ENCODE measurements at places on chromosomes 4 and X. TPM values are rescaled to one million over a fixed set of nuclear protein-coding genes. Genes with fewer than 3 reads are reported as not detected.

DNA sequence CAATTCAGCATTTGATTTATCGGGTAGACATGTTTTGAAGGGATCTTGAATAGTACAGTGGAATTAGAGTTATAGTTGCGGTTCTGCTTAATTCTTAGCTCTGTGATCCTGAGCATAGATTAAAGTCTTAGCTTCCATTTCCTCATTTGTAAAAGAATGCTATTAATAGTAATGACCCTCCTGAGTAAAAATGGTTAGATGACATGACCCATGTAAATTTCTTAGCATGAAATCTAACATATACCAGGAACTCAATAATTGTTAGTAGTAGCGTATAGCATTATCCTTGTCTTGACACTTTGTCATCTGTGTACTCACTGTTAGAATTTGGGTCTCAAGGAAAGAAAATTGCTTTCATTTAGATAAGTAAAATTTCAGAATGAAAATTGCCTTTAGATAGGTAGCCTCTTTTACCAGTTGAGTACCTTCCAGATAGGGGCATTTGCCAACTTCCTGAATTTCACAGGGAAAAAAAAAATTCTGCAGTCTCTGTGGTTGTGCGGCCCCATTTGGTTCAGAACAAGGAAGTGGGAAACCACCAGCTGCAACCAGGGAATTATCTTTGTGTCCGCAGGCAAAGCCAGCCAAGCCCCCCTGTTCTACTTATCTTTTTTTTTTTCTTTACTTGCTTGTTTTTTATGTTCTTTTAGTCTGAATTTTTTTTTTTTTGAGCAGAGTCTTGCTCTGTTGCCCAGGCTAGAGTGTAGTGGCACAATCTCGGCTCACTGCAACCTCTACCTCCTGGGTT, 86.9 kb downstream of the TMEM164 start:
- H3K4me3 ChIP-seq = no peak overlapping the region
- no peak for DNase-seq
- no peaks in the 10 kb centered on the region for H3K27me3 ChIP-seq
- no peaks in the 10 kb centered on the region for H3K36me3 ChIP-seq

DNA sequence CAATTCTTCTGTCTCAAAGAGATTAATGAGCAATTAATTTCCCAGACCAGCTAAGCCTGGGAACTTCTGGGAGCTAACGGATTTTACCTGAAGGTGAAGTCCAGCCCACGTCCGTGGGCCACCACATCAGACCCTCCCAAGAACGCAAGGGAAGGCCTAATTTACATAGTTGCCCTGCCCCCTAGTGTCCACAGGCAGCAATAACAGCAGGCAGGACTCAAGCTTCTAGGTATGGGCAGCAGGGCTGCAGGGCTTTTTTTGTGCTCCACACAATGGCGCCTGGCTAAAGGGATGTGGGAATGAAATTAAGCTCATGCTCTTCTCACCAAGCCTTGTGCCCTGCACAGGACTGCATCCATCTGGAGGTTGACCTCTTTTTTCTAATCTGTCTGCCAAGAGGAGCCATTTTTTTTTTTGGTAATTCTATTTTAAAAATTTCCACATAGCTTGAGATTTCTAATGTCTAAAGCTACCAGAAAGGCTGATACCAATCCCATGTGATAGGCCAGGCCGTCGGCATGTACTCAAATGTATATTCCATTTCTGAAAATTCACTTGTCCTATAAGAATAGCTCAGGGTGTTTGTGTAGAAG, 111.9 kb upstream of the TMEM164 start:
- peaks cover 1% of the 10 kb centered on the region for H3K27me3 ChIP-seq
- no peak overlapping the region for H3K4me3 ChIP-seq
- no peaks in the 10 kb centered on the region for H3K36me3 ChIP-seq
- peak; percentile 62 for DNase-seq
- no peaks in the 10 kb centered on the region for H3K4me1 ChIP-seq
- no peak overlapping the region for H3K27ac ChIP-seq

- H3K4me1 ChIP-seq = no peaks in the 10 kb centered on the region
- H3K4me3 ChIP-seq = no peak overlapping the region
- no peak for DNase-seq
- H3K27me3 ChIP-seq = no peaks in the 10 kb centered on the region
Observed at GRCh38 chr4:140743194-140743931, 12.8 kb downstream of the TBC1D9 start.

GRCh38 chr4:23234018-23234417, 541.3 kb downstream of the GBA3 start:
- no peak overlapping the region for H3K4me3 ChIP-seq
- H3K27me3 ChIP-seq = no peaks in the 10 kb centered on the region
- no peak for DNase-seq
- H3K4me1 ChIP-seq = no peaks in the 10 kb centered on the region
- H3K27ac ChIP-seq = no peak overlapping the region
- H3K36me3 ChIP-seq = no peaks in the 10 kb centered on the region

DNA sequence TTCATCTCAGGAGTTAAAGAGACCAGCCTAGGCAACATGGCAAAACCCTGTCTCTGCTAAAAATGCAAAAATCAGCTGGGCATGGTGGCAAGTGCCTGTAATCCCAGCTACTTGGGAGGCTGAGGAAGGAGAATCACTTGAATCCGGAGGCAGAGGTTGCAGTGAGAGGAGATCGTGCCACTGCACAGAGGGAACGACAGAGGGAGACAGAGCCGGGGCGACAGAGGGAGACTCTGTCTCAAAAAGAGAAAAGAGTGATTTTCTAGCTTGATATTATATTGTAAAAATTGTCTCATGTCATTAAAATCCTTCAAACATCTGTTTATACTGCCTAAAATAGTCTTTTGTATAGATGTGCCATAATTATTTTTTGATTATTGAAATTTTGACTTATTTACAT, 225.4 kb upstream of the AGA start:
- DNase-seq = no peak
- no peak overlapping the region for H3K4me3 ChIP-seq
- H3K4me1 ChIP-seq = no peaks in the 10 kb centered on the region
- no peaks in the 10 kb centered on the region for H3K27me3 ChIP-seq
- H3K27ac ChIP-seq = no peak overlapping the region
- H3K36me3 ChIP-seq = no peaks in the 10 kb centered on the region

- no peaks in the 10 kb centered on the region for H3K27me3 ChIP-seq
- H3K27ac ChIP-seq = no peak overlapping the region
- DNase-seq = no peak
- H3K36me3 ChIP-seq = no peaks in the 10 kb centered on the region
- peaks cover 2% of the 10 kb centered on the region for H3K4me1 ChIP-seq
Observed at GRCh38 chrX:40279091-40279430, 181.3 kb upstream of the BCOR start.

GRCh38 chr4:185122681-185123345, 20.3 kb upstream of the SLC25A4 start:
- no peaks in the 10 kb centered on the region for H3K4me1 ChIP-seq
- no peaks in the 10 kb centered on the region for H3K27me3 ChIP-seq
- no peaks in the 10 kb centered on the region for H3K36me3 ChIP-seq
- H3K27ac ChIP-seq = no peak overlapping the region
- no peak for DNase-seq

UBE2K gene
- total RNA-seq = 59.5 TPM

GPRASP3 gene
- 4.8 TPM for total RNA-seq

IL1RAPL2 gene
- not detected for total RNA-seq
